ENCODE measurements at places on chromosomes 12 and 14.

GRCh38 chr12:72031066-72031465 is 92.4 kb downstream of the TPH2 start:
- no peak for DNase-seq

GRCh38 chr12:86959766-86960458 is 703.7 kb upstream of the MGAT4C start:
- DNase-seq, result no peak

- DNase-seq, result no peak
These were observed 162.7 kb downstream of the FOXN3 start for GRCh38 chr14:89254166-89254909.

- DNase-seq, result no peak
These were observed 37.4 kb downstream of the IFT43 start for GRCh38 chr14:76022991-76023390.

GRCh38 chr14:55102141-55102621 is 26.9 kb upstream of the LGALS3 start:
- peak; percentile 95 for DNase-seq

DNA sequence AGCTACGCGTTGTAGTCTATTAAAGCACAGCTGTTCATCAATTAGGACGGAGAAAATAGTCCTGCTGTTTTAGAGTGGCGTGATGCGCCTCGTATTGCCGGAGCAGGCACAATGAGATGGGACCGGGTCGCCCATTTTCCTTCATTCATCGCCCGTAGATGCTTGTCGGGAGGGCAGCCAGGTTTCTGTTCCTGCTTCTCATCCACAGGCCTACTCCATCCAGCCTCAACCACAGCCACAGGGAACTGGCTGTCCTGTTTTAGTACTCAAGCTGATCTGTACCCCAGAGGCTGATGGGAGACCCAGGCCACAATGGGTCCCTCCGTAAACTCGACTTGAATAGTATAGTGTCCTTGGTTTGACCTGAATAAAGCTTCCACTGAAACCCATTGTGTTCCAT is 264.0 kb downstream of the VRK1 start:
- DNase-seq, result no peak

- DNase-seq, result no peak
These were observed 61.6 kb downstream of the EML1 start for GRCh38 chr14:99854831-99855230.

DNA sequence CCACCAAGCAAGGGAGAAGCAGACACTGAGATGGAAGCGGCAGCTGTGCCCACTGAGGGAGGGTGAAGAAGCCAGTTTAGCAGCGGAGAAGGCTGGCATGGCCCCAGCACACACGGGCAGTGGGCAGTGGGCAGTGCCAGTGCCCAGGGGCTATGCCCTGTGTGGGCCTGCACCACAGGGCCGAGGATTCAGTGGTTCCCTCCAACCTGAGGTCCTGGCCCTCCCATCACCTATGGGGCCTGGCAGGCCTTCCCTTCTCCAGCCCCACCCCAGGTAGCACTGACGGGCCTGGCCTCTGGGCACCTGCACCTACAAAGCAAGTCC is 81.1 kb downstream of the ITPK1 start:
- no peak for DNase-seq
